ENCODE measurements at places on chromosomes 1 and 21.

- no peak for DNase-seq
Measured at GRCh38 chr1:234533975-234534876, 55.2 kb upstream of the TARBP1 start.

GRCh38 chr1:14217384-14217783, 381.1 kb upstream of the KAZN start:
- DNase-seq: no peak

- no peak for DNase-seq
Measured at GRCh38 chr1:11176081-11176706, 13.0 kb upstream of the ANGPTL7 start.

DNA sequence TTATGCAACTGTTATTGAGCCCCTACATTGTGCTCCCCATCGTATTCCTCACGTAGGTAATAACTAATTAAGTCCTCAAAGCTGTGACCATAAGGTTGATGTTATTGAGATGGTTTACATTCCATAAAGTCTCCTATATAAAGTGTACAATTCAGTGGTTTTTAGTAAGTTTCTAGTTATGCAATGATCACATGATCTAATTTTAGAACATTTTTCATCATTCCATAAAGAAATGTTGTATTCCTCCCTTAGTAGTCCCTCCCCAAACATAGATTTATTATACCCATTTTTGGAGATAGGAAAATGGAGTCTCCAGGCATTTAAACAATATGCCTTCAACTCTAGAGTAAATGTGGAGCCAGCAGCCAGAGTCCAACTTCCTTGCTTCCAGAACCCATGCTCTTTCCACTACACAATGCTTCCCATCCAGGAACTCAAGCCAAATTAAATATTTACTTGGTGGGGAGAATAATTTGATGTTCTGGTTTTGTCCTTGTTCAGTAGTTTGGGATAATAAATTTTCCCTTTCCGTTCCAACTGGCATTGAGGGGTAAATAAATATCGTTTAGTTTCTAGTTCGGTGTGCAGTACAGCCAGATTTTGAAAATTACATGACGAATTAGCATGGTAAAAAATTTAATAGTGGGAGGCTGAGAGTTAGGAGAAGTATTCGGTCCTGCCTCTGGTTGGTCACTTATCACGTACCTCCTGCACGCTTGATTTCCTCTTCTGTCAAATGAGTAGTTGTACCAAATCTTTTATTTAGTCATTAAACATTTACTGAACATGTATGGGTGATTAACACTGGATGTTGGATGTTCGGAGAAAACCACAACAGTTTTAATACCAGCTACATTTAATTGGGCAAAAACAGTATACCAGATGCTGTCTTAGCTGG, 66.3 kb downstream of the CACHD1 start:
- DNase-seq: no peak

GRCh38 chr1:4019606-4020331, 119.7 kb upstream of the C1orf174 start:
- no peak for DNase-seq

GRCh38 chr1:4119516-4120220, 219.6 kb upstream of the C1orf174 start:
- DNase-seq: no peak

DNA sequence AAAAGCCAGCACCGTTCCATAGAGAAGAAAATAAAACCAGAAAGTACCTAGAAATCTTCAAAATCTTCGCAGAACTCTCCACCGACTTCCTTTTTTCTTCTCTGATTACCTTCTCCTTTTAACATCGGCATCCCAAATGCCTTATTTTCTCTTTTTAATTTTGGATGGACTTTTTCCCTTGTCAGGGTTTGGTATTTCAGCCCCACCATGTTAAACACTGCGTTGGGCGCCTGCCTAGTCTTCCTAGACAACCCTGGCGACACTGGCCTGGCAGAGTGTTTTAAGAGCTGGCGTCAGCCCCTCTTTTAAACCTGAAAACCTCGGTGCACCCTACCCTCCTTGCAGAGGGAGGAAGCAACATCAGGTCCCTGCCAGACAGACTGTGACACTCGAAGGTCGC, 66.0 kb upstream of the EFHD2 start:
- no peak for DNase-seq

DNA sequence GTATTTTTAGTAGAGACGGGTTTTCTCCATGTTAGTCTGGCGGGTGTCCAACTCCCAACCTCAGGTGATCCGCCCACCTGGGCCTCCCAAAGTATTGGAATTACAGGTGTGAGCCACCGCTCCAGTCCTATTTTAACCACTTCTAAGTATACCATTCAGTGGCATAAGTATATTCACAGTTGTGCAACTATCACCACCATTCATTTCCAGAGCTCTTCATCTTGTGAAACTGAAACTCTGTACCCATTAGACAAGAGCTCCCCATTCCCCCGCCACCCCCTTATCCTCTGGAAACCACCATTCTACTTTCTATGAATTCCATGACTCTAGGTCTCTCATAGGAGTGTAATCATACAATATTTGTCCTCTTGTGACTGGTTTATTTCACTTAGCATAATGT, 40.2 kb upstream of the CAMTA1 start:
- DNase-seq: no peak

GRCh38 chr1:56838759-56839158, 15.8 kb upstream of the C8A start:
- DNase-seq: no peak

GRCh38 chr1:202249436-202249835, 55.8 kb downstream of the LGR6 start:
- no peak for DNase-seq

GRCh38 chr1:22627331-22627730, 9.1 kb upstream of the C1QA start:
- DNase-seq: no peak

- no peak for DNase-seq
Measured at GRCh38 chr1:160717306-160717705, 5.7 kb upstream of the CD48 start.

DNA sequence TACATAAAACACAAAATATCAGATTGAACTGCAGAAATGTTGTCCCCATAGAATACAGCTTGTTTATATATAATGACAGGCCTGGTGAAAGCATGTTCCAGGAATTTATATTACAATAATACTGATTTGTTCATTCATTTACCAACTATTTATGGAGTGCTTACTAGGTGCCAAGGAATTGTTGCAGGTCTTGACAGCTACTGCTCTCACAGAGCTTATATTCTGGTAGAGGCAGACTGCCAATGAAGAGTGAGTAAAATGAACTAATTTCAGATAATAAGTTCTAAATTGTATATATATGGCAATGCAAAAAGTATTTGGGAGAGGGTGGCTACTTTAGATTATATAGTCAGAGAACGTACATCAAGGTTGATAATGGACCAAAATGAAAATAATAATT, 152.0 kb downstream of the COQ8A start:
- no peak for DNase-seq

DNA sequence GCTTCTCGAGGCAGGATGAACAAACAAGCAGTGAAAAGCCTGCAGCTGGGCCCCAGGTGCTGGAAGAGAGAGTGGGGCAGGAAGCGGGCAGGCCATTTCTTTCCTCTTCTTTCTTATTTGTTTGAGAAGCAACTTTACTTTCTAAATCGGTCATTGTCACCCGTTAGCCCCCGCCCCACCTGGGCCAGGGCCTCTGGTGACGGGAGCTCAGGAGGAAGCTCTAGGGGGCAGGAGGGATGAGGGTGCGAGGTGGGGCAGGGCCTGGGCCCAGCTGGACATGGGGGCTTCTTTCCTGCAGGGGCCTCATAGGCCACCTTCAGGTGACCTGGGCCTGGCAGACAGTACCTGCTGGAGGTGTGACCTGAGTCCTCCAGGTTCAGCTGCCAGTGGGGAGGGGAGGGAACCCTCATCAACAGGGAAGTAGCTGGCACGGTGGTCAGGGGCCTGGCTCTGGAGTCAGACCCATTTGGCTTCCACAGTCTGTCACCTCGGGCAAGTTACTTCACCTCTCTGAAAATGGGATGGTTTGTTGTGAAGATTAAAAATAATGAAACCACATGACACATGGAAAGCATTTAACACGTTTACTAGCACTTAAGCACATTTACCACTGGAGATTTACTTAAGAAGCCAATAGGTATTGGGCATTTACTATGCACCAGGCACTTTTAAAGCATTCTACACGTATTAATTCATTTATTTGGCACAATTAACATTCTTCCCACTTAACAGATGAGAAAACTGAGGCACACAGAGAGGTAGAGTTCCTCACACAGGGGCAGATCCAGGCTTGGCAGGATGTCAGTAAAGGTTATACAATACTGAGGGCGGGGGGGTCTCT, 54.1 kb upstream of the ID3 start:
- no peak for DNase-seq

- DNase-seq: no peak
Measured at GRCh38 chr1:7469255-7469938, 301.7 kb upstream of the VAMP3 start.

- no peak for DNase-seq
Measured at GRCh38 chr21:40516335-40516734, 330.6 kb downstream of the DSCAM start.

DNA sequence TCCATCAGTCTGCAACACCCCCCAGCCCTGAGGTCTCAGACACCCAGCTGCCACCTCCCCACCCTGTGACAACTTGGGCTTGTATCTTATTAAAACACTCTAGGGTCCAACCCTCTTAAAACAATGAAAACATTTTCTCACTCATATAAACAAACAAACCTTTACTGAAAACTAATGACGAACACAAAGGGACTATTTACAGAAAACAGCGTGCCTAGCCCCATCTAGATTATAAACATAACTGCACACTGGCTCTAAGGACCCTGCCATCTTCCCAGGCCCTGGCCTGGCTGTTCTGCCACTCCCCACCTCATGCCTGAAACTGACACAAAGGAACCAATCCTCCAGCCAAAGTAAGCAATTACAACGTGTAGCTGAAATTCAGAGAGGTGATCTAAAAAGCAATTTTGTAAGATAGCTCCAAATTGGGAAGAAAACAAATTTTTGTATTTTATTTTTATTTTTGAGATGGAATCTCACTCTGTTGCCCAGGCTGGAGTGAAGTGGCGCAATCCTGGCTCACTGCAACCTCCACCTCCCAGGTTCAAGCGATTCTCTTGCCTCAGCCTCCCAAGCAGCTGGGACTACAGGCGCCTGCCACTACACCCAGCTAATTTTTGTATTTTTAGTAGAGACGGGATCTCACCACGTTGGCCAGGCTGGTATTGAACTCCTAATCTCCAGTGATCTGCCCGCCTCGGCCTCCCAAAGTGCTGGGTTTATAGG, 40.9 kb downstream of the CAPZB start:
- no peak for DNase-seq

DNA sequence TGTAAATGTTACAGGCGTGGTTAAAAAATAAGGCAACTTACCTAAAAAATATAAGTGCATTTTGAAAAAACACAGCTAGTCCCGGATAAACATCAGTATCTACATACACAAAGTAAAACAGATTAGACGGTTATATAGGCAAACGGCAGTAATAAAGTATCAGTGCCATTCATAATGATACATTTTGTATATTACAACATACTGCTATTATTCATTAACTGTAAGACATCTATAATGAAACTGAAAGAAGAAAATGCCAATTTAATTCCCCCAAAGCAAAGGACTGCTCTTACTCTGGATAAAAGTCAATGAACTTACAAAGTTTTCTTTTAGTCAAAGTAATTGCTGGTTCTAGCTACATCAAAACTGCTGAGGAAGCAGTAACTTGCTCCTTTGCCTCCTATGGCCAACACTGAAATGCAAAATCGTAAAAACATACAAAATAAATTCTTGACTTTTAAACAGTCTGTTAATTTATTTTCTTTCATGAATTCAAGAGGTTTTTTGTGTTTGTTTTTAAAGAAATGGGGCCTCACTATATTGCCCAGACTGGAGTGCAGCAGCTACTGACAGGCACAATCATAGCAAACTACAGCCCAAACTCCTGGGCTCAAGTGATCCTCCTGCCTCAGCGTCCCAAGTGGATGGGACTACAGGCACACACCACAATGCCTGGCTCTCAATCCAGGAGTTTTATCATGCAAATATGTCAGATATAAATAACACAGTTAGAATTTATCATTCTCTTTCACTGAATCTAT, 23.9 kb downstream of the TMEM50B start:
- DNase-seq: no peak

- peak; percentile 91 for DNase-seq
Measured at GRCh38 chr1:210446479-210446878, 117.8 kb downstream of the HHAT start.

DNA sequence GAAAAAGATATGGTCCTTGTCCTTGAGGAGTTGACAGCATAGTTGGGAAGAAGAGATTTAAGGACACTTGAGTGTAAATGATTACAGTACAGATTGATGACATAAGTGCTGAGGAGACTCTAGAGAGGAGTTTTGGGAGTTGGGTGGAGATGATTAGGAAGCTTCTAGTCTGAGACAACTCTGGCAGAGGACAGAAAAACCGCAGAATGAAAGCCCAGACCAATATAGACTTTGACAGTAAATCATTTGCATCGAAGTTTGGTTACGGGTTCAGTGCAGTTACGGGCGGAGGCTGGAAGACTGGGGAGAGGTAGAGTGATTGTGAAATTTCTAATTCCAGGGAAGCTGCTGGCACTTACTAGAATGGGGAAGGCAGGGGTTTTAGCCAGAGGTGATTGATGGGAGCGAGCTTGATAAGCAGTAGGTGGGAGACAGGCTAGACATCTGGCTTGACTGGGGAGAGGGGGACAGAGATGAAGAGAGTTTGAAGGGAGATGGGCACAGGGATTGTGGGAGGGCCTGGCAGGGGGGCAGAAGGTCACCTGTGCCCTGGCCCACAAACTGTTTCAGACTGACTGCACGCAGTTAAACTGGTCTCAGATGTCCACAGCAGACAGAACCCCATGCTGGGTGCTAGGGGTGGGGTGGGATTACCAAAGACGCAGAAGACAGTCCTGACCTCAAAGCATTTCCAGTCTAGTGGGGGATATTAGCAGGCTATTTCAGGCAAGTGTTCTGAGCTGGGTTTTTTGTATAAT, 20.1 kb downstream of the SH2D2A start:
- DNase-seq: no peak

- no peak for DNase-seq
Measured at GRCh38 chr1:169914531-169914930, 20.8 kb upstream of the SCYL3 start.
